WERI-Rb-1 (cell line): ENCODE measurements at places on chromosomes 6 and 20.

GRCh38 chr20:56423211-56423610 is 11.2 kb downstream of the CASS4 start:
- no peak for DNase-seq

- no peak for DNase-seq
These were observed 2.3 kb downstream of the LINC00237 start for GRCh38 chr20:21103582-21104465.

DNA sequence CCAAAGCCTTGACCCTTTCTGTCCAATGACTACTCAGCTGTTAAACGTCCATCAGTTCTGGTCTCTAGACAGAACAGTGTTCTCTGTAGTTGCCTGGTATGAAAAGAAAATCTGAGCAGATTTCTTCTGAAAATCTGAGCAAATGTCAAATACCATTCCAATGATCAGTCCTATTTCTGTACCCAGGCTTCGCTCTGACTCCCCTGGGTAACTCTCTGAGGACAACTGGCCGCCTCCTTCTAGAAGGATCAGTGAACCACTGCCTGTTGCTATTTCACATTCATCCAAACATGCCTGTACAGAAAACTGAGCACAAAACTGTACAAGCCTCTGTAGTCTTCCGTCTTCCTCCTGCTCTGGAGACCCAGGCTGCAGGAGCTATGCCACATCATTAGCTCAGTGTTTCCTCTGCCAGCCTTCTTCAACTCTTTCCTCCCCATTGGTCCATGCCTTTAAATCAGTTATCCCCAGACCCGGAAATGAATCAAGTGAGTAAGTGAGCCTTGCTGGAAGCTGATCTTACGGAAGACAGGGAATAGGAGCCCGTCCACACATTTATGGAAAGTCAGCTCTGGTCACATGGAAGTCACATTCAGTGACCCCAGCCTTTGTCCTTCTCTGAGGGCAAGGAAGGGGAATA is 63.3 kb downstream of the DAAM2 start:
- no peak for DNase-seq

- DNase-seq = no peak
These were observed 31.5 kb downstream of the RPF2 start for GRCh38 chr6:111013144-111013915.

- DNase-seq = no peak
These were observed 63.0 kb downstream of the PTPN1 start for GRCh38 chr20:50572938-50573777.

GRCh38 chr6:100612094-100612493 is 147.4 kb upstream of the SIM1 start:
- no peak for DNase-seq

DNA sequence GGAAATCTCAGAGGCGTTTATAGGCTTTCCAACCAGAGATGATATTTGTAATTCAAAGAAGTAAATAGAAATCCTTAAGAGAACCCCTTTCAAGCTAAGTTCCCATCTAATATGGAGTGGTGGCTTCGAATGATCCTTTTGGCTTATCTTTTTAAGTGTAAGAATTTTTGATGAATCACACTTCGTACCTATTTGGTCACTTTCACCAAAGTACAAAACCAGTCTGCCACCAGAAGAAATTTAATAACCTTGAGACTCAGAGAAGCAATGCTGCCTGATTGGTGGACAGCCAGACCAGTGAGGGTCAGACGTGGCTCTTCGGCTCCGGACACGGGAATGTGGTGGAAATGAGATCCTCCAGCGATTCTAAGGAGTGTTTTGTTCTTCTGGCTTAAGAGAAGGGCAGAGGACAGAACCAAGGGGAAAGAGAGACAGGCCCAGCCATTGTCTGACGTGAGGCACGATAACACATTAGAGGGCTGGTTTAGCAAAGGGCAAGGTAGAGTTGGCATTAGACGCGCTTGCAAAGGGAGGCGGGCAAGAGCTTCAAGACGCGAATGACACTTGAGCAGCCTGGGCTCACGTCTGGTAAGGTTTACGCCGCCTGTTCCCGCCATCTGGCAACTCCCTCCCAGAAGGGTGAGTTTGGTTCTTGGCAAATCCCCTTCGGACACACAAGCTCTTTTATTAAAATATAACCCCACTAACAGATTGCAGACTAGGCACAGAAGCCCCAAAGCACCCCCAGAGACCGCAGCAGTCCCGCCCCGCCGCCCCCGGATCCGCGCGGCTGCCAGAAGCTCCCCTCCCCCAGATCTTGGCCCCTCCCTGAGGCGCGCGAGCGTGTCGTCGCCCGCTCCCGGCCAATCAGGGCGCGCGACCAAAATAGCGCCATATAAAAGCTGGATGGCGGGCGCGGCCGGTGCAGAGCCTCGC is 50.0 kb upstream of the EZR start:
- DNase-seq = peak; percentile 95

DNA sequence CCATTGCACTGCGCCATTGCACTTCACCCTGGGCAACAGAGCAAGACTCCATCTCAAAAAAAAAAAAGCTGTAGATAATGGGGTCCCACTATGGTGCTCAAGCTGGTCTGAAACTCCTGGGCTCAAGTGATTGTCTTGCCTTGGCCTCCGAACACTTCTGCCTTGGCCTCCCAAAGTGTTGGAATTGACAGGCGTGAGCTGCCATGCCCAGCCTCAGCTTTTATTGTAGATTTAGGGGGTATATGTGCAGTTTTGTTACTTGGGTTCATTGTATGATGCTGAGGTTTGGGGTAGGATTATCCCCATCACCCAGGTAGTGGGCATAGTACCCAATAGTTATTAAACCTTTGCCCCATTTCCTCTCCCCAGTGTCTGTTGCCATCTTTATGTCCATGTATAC is 11.4 kb downstream of the HSPA1B start:
- DNase-seq = no peak
